ENCODE measurements at places on chromosomes 12 and 14. TPM values are rescaled to one million over a fixed set of nuclear protein-coding genes. Genes with fewer than 3 reads are reported as not detected.

GRCh38 chr12:99847936-99848335 lies 136.8 kb downstream of the ANKS1B start:
- no peak for DNase-seq

- no peak for DNase-seq
Observed at GRCh38 chr14:84272290-84272721, 1257.6 kb upstream of the FLRT2 start.

DNA sequence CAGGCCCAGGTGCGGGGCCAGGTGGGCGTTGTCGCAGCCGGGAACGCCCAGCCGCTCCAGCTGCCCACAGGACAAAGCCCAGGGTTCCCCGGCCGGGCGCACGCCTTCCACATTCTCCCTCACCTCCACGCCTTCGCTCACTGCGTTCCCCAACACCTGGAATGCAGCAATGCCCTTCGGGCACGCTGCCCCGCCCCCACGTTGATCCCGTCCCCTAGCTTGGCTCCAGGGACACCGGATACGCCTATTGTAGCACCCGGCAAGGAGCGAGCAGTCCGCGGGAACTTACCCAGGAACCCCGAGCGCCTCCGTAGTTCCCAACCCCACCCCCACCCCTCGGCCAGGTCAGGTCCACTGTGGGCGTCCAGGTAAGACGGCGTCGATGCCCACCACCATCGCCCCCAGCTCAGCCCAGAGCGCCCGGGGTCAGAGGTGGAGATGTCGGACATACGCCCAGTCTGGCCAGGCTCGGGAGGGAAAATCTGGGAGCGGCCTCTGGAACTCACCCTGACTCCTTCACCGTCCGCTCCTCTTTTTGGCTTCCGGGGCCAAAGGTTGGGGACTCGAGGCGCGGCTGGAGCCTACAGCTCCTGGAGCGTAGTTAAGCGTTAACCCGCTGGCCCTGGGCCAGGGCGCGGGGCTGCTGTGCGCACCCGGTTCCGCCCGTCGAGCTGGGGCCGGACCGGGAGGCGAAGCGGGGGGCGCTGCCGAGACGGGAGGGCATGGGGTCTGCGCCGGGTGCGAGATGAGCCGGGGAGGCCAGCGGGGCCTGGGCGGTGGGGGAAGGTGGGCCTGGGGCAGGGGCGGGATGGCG lies 594 bp upstream of the CEP170B start:
- DNase-seq = no peak

DNA sequence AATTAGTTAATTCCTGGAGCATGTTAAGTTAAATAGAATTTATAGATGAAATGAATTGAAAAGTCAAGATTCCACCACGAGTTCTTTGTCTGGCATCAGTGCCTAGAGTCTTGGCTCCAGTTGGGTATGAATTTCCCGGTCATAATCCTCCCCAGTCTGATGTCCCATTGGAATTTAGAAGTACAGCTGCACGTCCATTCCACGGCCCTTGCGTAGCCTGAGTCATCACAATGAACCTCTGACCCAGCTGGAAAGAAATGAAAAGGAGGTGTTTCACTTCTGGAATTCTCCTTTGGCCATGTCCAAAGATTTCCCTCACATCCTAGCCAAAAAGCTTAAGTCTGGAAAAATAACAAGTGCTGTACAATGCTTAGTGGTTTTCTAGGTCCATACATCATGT lies 122.7 kb downstream of the KICS2 start:
- no peak for DNase-seq

- no peak for DNase-seq
Observed at GRCh38 chr12:92408072-92408900, 262.6 kb upstream of the BTG1 start.

DNA sequence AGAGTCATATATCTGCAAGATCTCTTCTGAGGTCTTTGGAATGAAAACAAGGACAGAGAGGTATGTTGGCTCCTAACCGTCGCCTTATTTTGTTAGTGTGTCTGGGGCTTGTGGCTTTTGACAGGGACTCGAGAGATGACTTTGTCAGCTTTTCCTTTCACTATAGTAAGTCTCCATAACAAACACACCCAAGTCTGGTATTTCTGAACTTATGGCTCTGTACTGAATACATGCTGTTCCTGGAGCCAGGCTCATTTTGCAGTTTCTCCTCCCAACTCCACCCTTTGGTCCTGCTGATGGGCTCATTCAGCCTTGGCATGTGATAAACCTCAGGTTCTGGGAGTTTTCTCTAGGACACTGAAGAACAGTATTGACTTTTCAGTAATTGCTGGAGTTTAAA lies 27.7 kb upstream of the TMED10 start:
- DNase-seq = no peak

DNA sequence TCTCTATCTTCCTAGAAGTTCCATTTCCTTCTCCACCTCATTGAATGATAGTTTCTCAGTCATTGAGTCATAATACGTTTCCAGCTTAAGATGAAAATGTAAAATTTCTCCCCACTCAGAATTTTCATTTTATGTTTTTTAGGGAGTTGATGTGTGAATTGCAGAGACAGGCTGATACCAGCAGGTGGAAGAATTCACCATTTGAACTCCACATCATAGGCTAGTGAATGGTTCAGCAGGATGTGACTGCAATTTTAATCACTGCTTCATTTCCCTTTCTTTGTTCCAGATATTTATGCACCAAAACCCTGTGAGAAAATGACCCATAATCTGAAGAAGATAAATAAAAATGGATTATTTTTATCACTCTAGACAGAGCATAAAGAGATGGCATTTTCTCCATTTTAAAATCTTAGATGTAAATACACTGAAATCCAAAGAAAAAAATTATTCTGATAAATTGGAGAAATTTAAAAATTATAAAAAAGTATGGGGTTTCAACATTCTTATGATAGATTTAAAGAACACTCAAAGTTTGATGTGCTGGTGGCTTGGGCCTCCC lies 10.6 kb upstream of the PYGL start:
- DNase-seq = no peak

DNA sequence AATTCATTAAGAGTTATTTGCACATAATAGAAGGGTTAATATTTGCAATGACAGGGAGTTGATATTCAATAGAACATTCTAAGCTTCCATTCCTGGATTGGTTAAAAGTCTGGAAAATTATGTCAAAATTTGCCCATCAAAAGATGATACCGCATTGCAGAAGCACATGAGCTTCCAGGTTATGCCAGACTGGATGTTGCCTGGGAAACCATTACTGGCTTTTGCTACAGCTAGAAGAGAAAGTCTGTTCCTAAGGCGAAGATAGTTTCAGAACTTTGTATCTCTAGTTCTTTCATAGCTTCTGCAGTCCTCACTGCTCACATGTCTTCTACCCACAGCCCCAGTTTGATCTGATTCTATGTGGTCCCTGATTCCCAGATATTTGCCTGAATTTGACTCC lies 122.4 kb upstream of the AMIGO2 start:
- no peak for DNase-seq

DNA sequence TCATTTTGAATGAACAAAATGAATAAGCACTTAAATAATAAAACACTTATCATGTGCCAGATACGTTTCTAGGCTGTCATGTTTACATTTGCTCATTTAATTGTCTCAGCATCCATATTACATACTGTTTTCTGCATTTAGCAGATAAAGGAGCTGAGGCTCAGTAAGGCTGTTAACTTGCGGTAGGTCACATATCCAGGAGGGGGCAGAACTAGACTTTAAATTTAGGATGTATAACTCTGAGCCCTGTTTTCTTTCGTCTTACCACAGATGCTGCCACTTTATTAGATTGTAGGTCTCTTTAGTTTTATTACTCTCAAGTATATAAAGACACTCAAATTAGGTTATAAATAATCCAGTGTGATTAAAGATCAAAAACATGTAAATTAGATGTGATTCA lies 17.7 kb downstream of the IRAK4 start:
- DNase-seq = no peak

DNA sequence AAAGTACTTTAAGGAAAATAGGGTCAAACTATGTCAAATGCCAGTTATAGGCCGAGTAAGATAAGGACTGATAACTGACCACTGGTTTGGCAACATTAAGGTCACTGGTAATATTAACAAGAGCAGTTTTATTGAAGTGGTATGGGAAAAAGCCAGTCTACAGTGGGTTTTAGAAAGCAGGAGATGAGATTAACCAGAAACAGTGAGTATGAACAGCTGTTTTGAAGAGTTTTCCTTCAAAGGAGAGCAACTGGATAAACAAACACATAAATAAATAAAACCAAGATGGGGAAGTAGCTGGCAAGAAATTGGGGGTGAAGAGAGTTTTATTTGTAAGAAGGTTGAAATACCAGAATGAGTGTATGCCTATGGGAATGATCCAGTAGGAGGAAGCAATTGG lies 30.3 kb downstream of the KITLG start:
- no peak for DNase-seq

DNA sequence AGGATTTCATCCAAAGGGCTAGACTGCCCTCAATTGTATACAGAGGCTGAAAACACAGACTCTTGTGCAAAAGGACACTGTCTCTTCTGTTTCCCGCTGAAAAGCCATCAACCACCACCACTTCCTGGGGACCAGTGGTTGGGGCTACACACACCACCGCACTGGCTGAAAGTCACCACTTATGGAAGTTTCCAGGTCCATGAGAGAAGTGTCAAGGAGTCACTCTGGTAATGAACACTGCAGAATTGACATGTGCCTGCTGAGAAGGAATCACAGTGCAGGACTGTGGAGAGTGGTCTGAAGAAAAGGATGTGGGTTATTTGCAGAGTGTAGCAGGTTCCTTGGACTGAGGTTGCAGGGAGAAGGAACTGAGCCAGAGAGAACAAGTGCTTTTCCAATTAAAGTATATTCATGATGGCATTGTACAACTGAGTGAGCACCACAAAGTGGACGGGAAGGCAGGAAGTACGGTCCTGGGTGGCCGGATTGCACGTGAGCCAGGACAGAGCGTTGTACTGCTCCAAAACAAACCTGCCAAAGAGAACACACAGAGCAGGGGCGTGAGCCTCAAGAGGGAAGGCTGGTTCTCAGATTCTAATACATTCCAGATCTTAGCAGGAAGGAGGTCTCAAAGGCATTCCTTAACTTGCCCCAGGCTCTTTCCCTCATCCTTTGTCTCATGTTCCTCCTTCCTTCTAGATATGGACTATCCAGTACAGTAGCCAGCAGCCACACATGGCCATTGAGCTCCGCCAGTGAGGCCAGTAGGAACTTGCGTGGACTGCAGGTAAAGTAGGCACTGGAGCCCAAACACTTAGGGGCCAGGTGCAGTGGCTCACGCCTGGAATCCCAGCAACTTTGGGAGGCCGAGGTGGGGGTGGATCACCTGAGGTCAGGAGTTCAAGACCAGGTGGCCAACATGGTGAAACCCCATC lies 316.4 kb downstream of the MED13L start:
- no peak for DNase-seq

DNA sequence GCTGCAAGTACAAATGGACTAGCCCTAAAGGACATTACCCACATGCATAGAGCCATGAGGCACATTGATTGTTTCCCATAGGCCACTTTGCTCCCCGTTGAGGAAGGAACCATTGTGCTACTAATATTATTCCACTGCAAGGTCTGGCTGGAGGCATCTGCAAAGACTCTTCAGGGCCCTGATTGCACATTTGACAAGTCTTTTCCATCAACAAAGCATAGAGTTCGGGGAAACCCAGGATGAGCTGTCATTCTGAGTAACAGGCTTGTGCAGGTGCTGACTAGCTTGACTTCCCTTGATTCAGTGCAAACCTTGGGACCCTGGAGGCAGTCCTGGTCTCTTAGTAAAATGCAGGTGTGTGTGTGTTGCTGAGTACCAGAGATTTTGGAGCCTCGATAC lies 73.8 kb downstream of the SUSD6 start:
- DNase-seq = no peak

DNA sequence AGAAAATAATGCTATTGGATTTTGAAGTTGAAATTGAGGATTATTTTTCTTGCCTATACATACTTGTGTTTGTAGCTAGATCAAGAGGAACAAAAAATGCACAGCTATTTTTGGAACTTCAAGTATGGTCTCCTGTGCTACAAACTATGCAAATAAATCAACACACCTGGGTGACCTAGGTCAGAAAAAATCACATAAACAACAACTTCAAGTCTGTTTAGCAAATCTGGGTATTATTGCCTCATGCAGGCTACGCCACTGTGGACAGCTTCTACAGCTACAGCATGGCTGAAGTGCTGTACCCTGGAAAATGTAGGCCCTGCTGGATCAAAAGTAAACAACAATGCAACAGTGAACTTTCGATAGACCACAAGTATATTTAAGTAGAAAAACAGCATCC lies 87.5 kb downstream of the SLC6A15 start:
- no peak for DNase-seq

- DNase-seq = no peak
Observed at GRCh38 chr12:561908-562593, 101.2 kb downstream of the NINJ2 start.

DNA sequence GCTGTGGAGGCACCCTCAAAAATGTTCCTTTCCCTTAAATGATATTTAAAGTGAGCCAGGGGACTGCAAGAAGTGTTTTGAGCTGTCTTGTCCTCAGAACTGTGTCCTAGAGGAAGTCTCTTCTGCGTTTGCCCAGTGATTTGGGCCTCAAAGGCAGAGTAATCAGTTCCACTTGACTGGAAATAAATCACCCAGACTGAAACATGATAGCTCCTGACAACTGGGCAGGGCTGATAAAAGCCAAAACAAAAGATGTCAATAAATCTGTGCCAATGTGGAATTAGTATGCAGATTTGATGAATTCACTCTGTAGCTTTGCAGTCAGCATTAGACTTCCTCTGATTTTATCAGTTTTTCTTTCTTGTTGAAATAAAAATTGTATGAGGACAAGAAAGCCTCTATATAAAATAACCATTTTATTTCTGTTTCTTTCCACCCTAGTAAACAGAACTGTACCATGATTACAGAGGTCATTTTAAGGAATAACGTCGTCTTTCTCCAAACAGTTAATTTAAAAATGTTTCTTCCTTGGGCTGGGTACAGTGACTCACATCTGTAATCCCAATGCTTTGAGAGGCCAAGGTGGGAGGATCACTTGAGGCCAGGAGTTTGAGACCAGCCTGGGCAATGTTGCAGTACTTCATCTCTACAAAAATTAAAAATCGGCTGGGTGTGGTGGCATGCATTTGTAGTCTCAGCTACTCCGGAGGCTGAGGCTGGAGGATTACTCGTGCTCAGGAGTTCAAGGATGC lies 180.8 kb downstream of the ERC1 start:
- peak; percentile 52 for DNase-seq

GRCh38 chr12:45863332-45863731 lies 127.0 kb downstream of the SCAF11 start:
- no peak for DNase-seq

DNA sequence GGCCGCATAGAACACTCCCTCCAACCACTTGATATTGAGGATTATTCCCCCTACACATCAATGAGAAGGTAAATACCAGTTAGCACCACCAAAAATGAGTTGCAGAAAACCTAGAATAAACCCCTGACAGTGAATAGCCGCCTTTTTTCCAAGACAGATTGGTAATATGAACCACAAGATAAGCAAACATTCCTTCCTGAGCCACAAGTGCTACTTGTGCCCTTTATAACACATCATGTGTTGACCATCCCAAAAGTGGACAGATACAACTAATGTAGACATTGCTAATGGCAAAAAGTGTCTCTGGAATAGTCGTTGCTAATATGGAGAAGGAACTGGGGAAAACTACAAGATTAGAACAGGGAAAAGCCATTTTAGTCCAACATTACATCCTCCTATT lies 17.2 kb downstream of the NOXRED1 start:
- DNase-seq = no peak

The PFKM gene
- 111 TPM for polyA plus RNA-seq

The TMPRSS12 gene
- not detected for polyA plus RNA-seq

The CD4 gene
- 29.9 TPM for polyA plus RNA-seq

The DLK1 gene
- 5.2 TPM for polyA plus RNA-seq

The KRT4 gene
- polyA plus RNA-seq = 0.81 TPM

The RHEBL1 gene
- polyA plus RNA-seq = 1.6 TPM

The FOXM1 gene
- polyA plus RNA-seq = 26.6 TPM

The MUCL1 gene
- not detected for polyA plus RNA-seq

The BDKRB1 gene
- polyA plus RNA-seq = 0.52 TPM

The KIF26A gene
- polyA plus RNA-seq = 12.8 TPM

Data from renal cortex interstitium (tissue), 15 donors.